ENCODE measurements at places on chromosomes 12 and 14.

DNA sequence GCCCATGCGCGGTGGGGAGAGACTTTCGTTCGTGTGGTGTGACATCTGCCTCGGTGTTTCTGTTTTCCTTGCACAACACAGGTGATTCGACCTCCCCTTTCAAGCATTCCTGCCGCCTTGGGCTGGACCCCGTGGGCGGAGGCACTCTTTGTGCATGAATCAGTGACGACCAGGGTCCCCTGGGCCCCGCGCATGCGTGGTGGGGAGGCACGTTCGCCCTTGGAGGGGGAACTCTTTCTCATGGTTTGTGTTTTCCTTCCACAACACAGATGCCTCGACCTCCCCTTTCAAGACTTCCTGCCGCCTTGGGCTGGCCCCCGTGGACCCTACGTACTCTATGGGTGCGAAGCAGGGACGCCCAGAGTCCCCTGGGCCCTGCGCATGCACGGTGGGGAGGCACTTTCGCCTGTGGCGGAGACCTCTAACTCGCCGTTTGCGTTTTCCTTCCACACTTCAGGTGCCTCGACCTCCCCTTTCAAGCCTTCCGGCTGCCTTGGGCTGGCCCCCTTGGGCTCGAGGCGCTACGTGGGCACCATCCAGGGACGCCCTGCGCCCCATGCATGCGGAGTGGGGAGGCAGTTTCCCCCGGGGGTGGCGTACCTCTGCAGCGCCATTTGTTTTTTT is 340.9 kb downstream of the ALG10 start:
- DNase-seq, result no peak

DNA sequence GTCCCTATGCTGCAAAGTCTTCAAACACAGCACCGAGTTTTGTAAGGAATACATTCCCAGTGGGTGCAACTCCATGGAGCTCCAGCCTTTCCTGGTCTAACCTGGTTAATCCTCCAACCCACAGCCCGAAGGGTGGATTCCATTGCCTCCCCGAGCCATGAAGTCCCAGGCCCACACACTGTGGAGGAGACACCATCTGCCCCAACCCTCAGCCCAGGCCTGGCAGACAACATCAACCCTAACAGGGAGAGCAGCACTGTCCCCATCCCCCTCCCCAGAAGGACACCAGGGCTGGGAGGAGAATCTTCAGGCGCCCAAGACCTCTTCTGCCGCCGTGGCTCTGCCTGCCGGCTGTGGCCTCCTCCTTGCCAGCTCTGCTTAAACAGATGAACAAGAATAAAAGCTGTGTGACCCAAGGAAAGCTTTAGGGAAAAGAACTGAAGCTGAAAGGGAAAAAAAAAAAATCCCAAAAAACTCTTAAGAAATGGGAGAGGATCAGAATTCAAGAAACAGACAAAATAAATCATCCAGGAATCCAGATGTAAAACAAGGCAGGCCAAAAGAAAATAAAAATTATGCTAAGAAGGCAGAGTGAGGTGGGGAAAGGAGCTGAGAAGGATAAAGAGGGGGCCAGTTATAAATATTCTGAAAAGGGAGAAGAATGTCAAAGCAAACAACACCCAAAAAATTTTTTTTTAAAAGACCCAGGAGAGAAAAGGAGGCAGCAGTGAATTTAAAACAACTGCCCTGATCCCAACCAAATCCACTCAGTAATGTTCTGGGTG is 16.0 kb upstream of the ZFP36L1 start:
- no peak for DNase-seq

- no peak for DNase-seq
Measured at GRCh38 chr12:38872561-38872960, 32.8 kb downstream of the CPNE8 start.

DNA sequence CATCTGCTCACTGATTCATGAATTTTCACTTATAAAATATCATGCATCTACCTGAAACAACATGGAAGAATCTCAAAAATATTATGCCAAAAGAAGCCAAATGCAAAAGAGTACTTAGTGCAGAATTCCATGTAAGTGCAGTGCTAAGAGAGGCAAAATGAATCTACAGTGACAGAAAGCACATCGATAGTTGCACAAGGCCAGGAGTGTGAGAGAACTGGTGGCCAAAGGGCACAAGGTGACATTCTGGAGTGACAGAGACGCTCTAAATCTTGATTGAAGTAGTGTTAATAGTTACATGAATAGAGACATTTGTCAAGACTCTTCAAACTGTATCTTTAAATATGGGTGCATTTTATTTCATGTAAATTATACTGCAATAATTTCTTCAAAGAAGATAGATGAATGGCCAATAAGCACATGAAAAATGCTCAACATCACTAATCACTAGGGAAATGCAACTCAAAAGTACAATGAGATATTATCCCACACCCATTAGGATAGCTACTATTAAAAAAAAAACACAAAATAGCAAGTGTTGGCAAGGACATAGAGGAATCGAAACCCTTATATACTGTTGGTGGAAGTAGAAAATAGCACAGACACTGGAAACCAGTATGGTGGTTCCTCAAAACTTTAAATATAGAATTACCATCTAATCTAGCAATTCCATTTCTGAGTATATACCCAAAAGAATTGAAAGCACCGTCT is 71.7 kb upstream of the KICS2 start:
- DNase-seq, result no peak

- no peak for DNase-seq
Measured at GRCh38 chr14:43803076-43803689, 703.9 kb downstream of the FSCB start.

DNA sequence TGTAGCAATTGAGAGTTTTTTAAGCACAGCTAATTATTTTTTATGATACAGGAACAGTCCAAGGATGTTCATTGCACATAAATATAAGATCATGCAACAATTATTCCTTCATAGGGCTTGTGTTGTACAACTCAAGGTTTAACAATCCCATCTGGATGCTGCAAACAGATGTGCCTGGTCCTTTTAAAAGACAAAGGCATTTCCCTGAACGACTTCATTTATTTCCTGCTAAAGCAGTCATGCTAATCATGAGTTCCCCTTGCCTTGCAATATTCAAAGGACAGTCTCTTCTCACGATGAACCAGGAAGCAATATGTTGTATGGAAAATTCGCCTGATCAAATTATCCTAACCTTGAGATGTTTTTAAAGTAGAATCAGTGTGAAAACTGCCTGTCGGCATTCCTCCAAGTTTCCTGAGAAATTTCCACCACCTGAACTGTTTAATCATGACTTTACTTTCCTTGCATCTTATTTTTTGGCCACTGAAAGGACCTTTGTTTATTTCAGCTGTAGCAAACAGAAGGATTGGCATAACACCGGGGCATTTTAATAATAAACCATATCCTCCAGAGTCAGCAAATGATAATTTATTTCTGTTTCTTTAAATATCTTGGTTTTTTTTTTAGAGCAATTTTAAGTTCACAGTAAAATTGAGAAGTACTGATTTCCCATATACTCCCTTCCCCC is 33.9 kb upstream of the TSPAN8 start:
- DNase-seq, result no peak

DNA sequence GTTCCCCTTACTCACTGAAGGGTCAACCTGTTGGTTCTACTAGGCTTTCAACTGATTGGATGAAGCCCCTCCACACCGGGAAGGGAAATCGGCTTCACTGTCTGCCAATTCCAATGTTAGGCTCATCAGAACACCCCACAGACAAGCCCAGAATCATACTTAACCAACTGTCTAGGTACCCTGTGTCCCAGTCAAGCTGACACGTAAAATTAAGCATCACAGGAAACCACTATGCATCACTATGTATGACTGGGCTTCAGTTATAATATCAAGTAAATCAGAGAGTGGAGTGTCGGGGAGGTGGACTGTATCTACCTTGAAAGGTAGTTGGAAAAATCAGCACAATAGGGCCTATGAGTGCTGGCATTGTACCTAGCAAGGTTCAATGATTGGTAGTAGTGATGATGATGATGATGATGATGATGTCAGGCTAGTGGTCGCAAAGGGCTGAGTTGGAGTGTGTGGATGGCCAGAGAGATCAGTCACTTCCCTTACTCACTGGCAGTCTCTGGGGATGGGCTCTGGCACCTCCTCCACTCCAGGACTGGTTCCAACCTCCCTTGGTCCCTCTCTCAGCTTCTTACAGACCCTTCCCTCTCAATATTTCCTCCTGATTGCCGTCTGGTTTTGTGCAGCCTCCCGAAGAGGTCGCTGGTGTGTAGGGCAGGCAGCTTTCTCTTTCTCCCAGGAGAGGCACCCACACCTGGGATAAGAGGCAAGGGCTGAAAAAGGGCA is 3.3 kb upstream of the ATG101 start:
- no peak for DNase-seq

GRCh38 chr14:22251090-22251489 is 337.9 kb downstream of the DAD1 start:
- no peak for DNase-seq

- DNase-seq, result no peak
Measured at GRCh38 chr14:47278233-47278842, 397.1 kb downstream of the MDGA2 start.

GRCh38 chr14:105375635-105376057 is 22.7 kb upstream of the TEX22 start:
- DNase-seq, result no peak

DNA sequence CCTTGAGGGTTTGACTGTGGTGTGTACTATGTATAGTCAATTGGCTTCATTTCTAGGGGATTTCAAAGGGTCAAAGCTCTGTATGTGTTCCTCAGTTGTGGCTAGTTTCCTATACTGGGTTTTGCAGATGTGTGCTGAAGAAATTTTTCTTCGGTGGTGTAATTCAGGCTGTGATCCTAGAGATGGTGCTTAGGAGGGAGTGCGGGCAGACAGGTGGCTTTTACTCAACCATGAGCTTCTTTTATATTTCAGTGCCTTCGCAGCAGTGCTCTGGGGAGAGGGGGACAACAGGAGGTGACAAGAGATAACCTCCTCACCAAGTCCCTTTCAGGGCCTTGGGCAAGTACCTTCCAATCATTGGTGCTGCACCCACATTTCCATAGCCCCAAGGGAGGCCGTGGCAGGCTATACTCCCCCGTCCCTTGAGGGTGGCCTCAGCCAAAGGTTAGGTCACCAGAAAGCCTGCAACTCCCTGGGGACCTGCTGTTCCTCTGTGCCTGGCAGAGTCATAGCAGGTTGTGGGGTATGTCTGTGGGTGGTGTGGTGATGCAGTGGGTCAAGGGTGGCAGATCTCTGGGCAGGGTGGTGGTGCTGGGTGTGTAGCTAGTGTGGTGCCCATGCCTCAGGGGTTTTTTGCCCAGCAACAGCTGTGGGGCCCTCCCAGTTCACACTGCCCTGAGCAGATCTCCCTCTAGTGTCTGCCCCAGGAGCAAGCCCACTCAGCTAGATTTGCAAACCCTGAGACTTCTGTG is 37.0 kb upstream of the TMX1 start:
- no peak for DNase-seq

- no peak for DNase-seq
Measured at GRCh38 chr12:120933786-120934185, 29.6 kb upstream of the SPPL3 start.

DNA sequence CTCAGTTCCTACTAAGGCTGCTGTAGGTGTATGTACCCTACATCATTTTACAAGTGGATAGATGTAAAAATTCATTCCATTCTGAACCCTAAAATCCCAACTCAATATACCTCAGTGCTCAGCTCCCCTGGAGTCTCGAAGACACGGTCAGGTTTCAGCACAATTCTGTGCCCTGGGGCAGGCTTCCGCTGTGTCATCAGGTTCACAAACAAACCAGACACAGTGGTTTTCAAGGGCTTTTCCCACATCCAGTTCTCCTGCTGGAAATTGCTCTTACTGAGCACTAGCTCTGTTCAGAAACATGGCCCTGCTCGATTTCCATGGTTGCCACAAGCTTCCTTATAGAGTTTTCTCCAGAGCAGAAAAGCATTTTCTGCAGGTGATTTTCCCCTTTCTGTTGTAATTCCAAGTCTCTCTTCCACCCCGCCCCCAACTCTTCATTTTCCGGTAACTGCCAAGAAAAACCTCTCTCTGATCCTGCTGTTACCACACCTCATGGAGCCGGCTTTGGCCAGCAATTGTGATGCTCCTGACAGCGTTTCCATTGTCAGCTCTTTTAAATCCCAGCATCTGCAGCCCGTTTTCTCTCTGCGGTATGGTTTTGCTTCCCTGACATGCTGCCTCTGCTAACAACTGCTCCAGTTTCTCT is 483.0 kb upstream of the CCDC196 start:
- DNase-seq, result no peak

Measured in activated CD8-positive, alpha-beta memory T cell treated with anti-CD3 and anti-CD28 coated beads for 1 hour (primary cell).